T-helper 17 cell (primary cell): ENCODE measurements at places on chromosomes 6 and 20.

GRCh38 chr6:142702501-142703460 is 242.2 kb downstream of the HIVEP2 start:
- DNase-seq = no peak

DNA sequence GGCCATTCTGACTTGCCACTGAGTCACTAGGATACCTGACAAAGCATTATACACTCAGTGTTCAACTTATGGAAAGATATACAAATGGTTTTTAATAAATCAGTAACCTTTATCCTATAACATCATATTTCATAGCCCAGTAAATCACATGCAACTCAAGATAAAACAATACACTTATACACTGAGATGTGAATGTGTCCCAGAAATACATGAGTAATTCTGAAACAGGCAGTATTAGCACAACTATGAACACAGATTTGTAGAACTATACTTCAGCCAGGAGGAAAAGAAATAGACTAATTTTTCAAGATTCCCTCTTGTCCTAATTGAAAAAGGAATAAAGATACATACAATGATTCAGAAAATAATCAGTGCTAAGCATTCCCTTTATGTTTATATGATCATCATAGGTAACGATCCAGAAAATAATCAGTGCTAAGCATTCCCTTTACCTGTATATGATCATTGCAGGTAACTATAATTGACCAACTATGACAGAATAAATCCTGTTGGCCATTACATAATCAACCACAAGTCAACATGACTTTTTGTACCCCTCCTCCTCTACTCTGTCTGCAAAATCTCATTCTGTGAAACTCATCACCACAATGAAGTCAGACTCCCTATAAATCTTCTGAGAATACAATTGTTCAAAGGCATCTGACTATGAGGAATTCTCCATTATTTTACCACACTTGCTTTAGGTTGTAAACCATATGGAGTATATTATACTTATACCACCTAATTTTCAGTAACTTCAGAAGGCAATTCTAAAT is 30.3 kb downstream of the HACE1 start:
- DNase-seq = no peak

DNA sequence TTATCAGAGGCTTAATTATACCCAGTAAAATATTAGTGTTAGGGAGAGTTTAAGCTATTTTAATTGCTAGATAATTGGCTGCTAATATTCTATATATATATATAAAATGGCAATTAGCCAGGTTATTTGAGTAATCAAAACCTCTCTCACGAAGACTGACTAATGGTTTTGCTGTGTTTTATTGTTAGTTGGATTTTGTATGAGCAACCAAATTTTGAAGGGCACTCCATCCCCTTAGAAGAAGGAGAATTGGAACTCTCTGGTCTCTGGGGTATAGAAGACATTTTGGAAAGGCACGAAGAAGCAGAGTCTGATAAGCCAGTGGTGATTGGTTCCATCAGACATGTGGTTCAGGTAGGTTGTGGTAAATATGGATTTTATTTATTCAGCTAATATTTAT is 102.2 kb downstream of the RTN4IP1 start:
- DNase-seq = no peak

DNA sequence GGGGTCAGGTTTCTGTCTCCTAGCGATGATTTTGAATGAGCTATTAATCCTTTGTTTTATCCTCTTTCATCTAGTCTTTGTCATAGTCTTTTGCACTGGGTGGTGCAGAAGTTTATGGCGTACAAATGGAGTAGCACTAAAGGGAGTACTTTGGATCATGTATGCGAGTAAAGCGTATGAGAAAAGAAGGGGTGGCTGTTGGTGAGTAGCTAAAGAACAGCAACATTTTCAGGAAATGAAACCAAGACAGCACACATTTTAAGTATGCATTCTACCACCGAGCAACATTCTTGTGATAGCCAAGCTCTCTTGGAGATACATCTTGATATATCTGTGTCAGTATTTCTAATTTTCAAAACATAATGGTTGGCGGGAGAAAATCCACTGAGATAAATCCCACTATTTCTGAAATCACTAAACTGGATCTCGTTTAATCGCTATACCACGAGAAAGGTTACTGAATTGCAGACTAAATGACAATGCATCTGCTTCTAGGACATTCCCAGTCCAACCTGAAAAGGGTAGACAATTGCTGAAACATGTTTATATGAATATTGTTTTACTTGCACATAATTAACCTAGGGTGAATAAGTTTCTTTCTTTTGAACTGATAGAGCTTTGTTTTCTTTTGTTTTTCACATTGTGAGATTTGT is 196.1 kb downstream of the TRIM27 start:
- no peak for DNase-seq

DNA sequence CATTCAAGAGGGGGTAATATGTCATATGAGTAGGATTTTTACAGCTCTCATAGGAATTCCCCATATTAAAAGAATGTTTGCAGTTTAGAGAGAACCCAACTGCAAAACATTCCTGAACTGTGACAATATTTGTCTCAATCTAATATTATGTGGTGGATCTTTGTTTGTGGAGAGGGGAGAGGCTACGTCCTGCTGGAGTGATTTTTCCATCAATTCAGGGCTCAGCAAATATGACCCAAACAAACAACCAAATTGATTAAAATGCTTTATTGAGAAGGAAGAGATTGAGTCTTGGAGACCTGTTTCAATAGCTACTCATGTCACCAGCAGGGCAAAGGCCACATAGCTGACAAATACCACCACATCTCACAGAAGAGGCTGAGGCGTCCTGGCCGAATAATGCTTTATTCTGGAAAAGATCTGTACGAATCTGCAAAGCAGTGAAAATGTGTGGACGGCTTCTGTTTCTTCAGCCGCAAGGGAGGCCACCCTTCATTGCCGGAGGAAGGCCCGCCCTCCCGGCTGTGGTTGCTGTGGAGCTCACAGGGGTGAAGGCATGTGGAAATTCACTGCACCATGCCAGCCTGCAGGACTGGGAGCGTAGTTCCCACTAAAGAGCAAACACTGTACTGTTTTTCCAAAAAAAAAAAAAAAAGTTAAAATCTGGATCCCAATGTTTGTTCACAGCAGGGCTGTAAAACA is 89.7 kb upstream of the QKI start:
- no peak for DNase-seq

DNA sequence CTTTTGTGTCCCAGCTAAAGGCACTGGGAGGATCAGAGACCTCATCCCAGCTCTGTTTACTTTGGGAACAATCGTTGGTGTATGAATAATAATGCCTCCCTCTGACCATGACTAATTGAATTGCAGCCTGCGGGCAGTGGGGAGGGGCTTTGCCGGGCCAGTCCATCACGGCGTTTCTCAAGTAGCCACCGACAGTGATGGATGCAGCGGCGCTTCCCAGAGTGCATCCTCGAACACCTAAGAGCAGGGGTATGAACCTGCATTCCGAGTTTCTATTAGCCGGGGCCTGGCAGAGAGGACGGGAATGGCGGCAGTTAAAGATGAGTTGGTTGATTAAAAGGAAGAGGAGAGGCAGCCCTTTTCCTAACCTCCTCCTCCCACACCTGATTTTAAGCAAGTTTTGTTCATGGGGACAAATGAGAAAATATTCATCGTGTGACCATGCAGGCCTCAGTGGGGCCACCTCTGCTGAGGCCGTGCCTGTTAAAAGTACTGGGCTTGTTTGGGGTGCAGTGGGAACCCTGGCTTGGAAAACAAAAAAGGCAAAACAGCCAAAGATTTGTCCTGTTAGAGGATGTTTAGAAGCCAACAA is 154.1 kb downstream of the FOXA2 start:
- DNase-seq = no peak
